Stimulated activated memory B cell treated with anti-CD40 and anti-IgM and Interleukin-4, amounts not matched to agents 10 μg/mL and 1 μg/mL and 100 μg/mL, for 72 hours (primary cell): ENCODE measurements at places on chromosomes 6 and 20.

GRCh38 chr20:46970937-46971630 is 76.4 kb downstream of the EYA2 start:
- peak; percentile 41 for ATAC-seq

- no peak for ATAC-seq
Observed at GRCh38 chr20:52434041-52434425, 242.5 kb upstream of the ZFP64 start.

DNA sequence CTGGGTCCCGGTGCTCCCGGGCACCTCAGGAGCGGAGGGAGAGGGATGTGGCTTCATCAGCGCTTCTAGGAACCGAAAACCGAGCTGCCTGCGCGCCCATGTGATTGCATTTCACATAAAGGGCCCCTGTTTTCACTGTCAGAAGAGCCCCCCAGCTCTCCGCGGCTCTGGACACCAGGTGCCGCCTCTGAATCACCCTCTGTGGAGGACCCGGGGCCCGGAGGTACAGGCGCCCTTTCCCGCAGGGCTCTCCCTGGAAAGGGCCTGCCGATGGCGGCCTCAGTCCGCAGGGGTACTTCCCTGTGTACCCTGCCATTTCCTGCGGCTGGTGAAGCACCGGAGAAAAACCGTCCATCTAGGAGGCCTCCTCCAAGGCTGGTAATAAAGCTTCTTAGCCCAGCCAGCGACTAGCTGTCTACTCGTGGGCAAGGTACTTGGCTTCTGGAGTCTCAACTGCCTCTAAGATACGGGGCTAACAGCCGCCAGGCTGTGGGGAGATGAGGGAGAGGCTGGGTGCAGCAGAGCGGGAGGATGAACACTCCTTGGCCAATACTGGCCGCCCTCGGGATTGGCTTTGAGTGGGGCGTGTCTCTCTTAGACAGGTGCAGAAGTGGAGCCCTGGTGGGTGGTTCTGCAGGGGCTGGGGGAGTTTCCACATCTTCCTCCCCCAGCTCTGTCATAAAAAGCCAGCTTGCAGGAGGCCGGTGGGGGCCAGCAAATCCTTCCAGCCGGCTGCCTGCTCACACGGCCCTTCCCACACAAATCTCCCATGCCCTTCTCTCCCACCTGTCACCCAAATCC is 1.6 kb downstream of the PPP1R16B start:
- ATAC-seq: peak; percentile 61

DNA sequence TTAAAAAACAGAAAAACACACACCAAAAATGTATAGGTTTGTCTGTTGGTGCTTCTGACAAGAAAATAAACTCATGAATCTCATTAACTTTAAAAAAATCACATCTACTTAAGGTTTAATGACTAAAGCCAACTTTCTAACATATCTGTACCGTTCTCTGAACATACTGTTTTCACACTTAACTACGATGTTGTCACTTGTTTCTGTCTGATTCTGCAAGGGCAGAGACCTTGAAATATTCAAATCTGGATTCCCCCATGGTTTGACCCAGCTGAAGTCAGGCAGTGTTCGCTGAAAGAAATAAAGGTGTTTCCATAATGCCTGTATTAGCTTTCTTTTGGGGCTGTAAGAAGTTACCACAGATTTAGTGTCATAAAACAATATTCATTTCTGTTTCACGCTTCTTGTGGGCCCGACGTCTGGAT is 2.7 kb upstream of the ASXL1 start:
- ATAC-seq: peak; percentile 37

DNA sequence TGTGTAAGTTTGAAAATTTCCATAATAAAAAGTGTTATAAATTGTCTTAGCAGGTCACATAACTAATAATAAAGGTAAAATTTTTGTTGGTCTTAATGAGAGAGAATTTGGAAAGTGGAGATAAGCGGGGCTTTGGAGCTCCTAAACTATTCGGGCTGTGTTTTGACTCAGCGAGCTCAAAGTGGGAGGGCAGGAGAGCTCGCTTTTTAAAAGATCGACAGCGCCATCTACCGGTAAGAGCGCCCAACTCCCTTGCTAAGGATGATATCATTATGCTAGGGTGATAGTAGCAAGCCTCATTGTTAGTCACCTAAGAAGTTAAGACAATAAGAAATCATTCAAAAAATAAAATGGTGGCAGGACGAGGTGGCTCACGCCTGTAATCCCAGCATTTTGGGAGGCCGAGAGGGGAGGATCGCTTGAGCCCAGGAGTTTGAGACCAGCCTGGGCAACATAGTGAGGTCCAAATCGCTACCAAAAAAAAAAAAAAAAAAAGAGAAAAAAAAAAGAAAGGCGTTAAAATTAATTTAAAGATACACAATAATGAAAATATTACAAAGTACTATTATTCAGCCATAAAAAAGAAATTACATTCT is 24.8 kb downstream of the C6orf15 start:
- ATAC-seq: peak; percentile 92

DNA sequence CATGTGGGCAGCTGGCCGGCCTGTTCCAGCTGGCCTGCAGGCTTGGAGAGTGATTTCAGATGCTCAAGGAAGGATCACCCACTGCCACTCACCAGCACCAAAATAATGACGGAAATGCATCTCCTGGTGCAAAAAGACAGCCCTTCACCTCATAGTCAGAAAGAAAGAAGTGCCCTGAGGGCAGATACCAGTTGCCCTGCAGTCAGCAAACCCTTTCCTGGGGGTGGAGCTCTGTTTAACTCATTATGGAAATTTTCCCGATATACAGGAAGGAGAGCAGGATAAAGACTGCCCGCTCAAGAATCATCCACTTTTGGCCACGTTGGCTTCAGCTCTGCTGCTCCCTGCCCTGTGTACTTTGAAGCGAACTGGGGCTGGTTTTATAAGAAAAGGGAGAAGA is 127.9 kb downstream of the GRM4 start:
- ATAC-seq: no peak

GRCh38 chr6:2949121-2949520 is 22.2 kb downstream of the SERPINB6 start:
- ATAC-seq: no peak

DNA sequence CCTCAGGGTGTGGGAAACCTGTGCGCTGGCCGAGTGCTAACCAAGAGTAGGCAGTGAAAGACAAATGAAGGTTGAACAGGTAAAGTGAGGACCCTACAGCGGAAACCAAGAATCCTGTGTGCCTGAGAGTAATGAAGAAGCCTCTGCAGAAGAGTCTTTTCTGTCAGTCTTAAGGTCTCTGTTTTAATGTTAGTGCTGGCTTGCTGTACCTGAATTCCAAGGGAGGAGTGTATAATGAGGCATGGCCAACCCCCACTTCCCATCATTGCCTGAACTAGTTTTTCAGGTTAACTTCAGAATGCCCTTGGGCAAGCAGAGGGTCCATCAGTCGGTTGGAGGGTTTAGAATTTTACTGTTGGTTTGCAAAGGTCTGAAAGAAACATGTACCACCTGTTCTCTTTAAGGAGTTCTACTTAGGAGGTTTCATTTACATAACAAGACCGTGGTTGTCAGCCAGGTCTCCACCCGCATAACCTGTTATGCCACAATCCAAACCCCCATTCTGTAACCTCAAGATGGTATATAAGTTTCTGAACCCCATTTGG is 589 bp upstream of the PDCD2 start:
- ATAC-seq: no peak
